ENCODE measurements at places on chromosomes 5 and 9.

- no peak for DNase-seq
These were observed 1.8 kb downstream of the CAVIN4 start for GRCh38 chr9:100579665-100580064.

- no peak for DNase-seq
These were observed 281.6 kb downstream of the PTPRD start for GRCh38 chr9:10331157-10331556.

DNA sequence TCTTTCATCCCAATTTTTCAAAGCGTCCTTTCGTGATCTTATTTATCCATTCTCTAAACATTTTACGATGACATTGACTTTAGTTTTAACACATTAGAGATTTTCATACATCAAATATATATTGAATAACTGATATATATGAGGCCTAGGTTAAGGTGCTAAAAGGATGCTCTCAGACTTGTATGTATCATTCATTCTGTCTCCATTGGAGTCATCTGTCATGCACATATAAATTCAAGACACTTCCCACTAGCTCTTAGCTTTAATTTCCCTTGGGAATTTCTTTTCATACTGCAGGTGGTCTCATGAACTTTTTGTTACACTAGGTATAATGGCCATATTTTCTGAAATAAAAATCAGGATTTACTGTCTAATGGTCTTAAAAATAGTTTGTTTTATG lies 635.8 kb upstream of the C9orf72 start:
- no peak for DNase-seq

- DNase-seq, result no peak
These were observed 81.2 kb upstream of the MIER3 start for GRCh38 chr5:57033103-57033502.

DNA sequence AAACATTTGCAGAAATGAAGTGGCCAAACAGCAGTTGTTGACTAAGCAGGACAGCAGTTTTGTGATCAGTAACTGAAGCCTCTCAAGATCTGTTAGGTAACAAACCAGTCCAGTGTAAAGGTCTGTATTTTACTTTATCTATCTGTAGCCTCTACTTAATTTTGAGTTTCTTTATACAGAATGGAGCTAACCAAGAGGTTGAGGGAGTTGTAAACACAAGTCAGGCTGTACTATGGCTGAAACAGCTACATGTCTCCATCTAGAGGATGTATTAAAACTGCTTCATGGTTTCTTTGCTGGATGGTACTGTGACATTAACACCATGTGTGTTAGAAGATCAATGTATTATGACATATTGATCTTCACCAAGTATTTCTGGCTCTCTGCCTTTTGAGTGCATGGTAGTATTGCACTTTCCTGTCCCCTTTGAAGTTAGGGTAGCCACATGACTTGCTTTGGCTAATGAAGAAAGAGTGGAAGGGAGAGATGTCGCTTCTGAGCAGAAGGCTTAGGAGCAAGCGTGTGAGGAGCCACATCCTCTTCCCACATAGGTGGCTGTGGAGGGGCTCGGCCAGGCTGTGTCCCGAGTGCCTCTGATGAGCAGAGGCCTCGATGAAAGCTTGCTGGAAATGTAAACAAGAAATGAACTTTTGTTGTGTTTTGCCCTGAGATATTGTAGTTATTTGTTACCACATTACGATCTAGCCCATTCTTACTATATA lies 105.6 kb upstream of the PCA3 start:
- DNase-seq, result no peak

GRCh38 chr5:77972469-77973252 lies 196.5 kb upstream of the TBCA start:
- peak; percentile 52 for DNase-seq

DNA sequence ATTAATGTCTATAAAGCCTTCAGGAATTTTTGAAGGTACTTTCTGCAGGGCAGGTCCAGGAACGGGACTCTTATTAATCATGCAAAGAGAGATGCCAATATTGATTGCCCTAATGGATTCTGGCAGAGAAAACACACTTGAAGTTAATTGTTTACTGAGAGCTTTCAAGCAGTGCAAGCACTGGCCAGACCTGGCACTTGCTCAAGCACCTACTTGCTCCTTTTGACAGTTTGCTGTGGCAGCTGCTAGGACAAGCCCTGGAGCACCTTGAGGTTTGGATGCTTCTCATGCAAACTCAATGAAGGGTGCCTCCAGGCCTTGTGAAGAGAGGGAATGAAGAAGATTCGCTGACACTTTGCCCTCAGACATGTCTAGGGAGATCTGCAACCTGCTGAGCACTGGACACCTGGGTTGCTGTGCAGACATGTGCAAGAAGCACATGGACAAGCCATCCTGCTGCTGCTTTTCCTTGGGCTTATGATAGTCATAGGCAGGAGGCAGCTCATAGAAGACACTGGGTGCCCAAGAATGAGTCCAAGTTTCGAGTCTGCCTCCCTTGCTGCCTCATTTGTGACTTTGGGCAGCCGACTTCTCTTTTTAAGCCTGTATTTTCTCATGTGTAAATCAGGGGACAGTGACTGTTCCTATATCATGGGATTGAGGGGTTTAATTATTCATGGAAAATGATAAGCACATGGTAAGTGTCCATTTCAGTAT lies 88.8 kb upstream of the EQTN start:
- no peak for DNase-seq

GRCh38 chr5:8333485-8333884 lies 464.5 kb downstream of the MTRR start:
- DNase-seq, result no peak

- DNase-seq, result peak; percentile 35
These were observed 20.3 kb downstream of the ZDHHC11B start for GRCh38 chr5:763998-764781.
